ENCODE measurements at places on chromosomes 16 and 17. TPM values are rescaled to one million over a fixed set of nuclear protein-coding genes. Genes with fewer than 3 reads are reported as not detected.

GRCh38 chr16:51630076-51630475 is 479.0 kb upstream of the SALL1 start:
- DNase-seq = no peak

Gene SLC5A10
- total RNA-seq = not detected

DNA sequence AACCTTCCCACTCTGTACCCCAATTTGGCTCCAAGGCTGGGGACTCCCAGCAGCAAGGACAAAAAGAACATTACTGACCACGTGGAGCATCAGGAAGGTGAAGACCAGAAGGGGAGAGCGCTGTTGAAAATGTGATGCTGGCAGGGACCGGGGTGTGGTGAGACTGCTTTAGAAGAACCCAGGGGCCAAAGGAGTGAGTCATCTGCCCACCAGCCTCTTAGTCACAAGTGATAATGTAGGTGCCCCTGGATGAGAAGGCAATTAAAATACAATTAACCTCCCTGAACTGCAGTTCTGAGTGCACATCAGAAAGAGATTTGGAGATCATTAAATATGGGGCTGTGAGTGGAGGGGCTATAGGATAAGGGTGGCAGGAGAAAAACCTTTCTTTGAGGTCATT is 366.6 kb upstream of the CCL2 start:
- DNase-seq = no peak

DNA sequence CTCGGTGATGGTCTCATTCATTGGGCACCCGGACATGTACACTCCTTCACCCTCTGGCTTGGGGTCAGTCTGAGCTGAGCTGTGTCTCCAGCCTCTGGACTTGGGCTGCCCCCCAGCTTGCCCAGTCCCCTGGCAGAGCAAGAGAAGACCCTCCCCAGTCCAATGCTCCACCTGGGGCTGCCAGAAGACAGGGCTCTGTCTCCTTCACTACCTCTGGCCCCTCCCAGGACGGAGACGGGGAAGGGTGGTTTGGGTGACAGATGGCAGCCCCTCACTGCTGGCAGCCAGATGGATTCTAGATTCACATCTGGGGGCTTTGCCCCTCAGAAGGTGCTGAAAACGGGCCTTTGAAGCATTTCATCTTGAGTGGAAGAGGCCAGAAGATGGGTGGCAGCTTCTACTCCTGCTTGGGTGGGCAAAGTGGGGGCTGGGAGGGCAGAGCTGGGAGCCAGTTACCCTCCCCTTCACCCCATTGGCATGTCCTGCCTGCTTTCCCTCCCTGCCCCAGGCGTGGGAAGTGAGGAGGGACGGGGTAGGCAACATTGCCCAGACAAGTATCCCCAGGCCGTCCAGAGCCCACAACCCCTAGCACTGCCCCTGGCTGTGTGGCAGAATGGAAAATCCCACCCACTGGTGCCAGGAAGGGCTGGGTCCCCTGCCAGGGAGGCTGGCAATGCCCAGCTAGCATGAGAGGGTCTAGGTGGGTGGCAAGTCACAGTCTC is 13.9 kb downstream of the NGFR start:
- DNase-seq = no peak

GRCh38 chr16:50800074-50800473 is 58.2 kb downstream of the CYLD start:
- no peak for DNase-seq

Gene KRTAP2-3
- total RNA-seq = not detected

DNA sequence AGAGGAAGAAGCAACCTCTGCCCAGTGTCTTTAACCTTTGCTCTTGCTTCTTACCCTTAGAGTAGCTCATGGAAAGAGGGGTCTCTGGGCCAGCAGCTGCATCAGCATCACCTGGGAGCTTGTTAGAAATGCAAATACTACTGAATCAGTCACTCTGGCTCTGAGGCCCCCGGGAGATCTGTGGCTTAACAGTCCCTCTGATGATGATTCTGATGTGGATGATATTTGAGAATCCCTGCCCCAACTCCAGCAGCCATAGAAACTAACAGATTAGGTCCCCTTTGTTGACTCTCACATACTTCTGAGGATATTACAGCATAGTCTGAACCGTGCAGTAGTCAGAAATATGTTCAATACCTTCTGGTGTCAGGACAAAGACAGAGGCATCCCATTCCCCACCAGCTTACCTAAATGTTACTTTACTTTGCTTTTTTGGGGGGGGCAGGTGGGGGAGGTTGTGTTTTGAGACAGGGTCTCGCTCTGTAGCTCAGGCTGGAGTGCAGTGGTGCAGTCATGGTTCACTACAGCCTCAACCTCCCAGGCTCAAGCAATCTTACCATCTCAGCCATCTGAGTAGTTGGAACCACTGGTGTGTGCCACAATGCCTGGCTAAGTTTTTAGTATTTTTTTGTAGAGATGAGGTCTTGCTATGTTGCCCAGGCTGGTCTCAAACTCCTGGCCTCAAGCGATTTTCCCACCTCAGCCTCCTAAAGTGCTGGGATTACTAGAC is 220.1 kb downstream of the CCDC182 start:
- DNase-seq = no peak

DNA sequence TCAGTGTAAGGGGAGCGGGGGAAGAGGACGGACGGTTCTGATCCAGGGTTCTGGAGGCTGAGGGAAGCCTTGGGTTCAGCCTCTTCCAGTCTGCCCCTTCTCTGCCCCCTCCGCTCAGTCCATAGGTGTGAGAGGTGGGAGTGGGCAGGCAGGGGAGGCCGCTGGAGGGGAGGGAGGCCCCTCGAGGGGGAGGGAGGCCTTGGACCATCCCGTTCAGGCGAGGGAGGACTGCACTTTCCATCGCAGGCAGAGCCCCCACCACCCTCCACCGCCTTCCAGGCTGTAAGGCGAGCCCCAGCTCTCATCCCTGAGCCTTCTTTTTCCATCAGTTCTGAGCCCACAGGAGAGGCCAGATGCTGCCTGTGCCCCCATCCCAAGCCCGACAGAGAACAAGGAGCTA is 4.2 kb upstream of the AXIN1 start:
- no peak for DNase-seq

DNA sequence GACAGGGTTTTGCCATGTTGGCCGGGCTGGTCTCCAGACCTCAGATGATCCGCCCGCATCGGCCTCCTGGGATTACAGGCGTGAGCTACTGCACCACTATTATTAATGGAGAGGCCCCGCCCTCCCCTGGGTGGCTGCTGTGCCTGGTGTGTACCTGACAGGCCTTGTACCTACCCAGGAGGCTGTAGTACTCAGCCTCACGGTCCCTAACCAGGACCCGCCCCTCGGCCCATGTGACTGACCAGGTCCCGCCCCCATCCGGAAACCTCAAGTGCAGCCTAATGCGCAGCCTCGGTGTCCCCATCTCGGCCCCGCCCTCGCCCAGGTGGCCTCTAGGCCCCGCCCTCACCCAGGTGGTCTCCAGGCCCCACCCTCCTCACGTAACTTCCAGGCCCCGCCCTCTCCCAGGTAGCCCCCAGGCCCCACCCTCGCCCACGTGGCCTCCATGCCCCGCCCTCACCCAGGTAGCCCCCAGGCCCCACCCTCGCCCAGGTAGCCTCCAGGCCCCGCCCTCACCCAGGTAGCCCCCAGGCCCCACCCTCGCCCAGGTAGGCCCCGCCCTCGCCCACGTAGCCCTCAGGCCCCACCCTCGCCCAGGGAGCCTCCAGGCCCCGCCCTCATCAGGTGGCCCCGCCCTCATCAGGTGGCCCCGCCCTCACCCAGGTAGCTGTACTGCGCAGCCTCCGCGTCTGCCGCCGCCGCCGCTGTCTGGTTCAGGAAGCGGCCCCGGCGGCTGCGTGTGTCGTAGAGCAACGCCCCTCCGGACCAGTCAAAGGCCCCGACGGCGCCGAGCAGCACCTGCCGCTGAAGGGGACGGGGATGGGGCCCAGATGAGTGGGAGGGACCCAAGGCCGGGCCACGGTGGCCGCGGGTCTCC is 31.0 kb downstream of the HASPIN start:
- peak; percentile 92 for DNase-seq

- DNase-seq = no peak
These were observed 45.3 kb upstream of the MSI2 start for GRCh38 chr17:57210972-57211411.

DNA sequence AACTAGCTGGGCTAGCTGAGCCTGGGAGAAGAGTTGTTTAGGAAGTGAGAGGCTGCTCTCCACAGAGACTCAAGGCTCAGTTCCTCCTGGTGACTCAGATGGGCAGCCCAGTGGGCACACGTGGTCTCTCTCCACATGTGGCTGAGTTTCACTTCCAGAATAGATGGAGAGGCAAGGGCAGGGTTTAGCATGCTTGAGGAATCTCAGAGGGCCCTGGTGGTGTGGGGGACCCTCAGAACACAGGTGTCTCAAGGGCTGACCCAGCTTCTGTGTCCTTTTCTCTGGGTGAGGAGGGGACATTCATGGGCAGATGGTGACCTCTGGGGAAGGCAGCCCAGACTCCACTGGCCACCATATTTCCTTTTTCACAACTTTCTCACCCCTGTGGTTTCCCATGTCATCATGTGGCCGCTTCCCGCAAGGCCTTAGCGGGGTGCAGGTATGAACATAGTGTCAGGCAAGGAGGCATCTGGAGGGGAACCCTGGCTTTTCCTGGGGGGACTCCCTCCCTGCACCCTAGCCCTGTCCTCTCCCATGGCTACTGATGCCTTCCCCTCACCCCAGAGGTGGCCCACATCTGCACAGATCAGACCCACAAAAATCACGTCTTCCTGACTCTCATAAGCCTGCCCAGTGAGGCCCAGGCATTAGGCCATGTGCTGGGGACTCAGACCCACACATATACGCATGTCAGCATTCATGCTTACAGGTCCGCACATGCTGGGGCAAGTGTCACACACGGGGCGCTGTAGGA is 3.3 kb downstream of the GRN start:
- DNase-seq = no peak

Gene CDRT15
- total RNA-seq = not detected

DNA sequence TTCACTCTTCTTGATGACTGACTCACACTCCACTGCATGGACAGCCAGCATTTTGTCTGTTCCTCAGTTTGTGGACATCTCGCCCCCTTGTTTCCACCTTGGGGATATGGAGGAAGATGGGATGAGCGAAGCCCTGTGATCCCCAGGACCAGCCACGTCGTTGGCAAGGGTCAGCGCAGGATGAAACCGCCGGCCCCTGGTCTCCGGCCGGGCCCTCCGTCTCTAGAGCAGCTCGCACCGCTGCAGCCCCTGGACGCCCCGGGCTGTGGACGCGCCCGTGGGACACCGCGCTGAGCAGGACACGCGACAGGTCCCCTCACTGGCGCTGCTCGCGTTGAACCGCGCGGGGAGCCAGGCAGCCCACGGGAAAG is 604 bp upstream of the ZC3H18 start:
- DNase-seq = peak; percentile 50

- peak; percentile 91 for DNase-seq
These were observed 7.4 kb downstream of the KDM6B start for GRCh38 chr17:7841396-7841914.

DNA sequence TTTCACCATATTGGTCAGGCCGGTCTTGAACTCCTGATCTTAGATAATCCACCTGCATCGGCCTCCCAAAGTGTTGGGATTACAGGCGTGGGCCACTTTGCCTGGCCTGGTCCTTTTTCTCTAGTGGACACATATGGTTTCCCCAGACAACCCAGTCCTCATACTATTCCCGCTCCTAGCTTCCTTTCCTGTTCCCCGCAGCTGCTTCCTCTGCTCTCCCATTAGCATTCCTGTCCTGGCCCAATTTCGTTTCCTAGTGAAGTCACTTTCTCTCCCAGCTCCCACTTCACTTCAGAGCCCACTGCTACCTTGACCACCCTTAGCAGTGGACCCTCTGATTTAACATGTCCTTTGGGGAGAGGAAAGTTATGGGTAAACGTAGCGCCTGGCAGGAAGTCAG is 11.3 kb downstream of the KATNIP start:
- no peak for DNase-seq

Gene EVPL
- 84.2 TPM for total RNA-seq

DNA sequence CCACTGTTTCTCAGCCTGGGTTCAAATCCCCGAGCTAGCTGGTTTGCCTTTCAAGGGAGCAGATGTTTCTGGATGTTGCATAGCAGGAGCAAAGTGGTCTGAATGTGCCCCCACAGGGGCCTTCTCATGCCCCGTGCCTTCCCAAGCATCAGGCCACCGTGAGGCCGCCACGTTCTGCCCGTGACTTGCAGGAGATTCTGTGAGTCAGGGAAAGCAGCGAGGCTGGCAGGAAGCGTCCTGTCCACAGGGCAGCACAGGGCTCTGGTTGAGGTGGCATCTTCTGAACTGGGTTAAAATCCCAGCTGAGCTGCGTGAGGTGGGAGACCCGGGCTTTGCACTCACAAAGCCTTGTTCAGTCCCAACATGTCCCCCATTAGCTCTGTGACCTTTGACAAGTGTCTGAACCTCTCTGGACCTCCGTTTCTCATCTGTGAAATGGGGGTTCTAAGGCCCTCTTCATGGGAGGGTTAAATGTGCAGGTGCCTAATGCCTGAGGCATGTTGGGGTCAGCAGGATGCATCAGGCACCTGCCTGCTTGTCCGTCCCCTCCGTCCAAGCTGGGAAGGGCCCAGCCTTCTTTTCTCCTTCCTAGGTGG is 94.8 kb upstream of the PLCG2 start:
- DNase-seq = no peak

DNA sequence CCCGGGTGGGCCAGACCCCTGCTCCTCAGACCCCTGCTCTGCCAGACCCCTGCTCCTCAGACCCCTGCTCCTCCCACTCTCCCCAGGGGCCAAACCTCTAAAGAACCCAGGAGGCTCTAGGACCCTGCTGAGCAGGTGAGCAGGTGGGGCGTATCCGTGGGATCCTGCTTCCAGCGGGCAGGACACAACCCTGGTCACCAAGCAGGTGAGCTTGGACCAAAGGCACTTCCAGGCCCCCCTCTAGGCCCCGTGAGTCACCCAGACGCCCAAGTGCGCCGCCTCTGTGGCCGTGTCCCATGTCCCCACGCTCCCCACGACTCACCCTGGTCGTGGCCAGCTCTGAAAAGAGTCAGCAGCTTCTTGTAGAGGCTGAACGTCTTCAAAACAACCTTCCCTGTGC is 5.0 kb downstream of the CYBC1 start:
- no peak for DNase-seq

DNA sequence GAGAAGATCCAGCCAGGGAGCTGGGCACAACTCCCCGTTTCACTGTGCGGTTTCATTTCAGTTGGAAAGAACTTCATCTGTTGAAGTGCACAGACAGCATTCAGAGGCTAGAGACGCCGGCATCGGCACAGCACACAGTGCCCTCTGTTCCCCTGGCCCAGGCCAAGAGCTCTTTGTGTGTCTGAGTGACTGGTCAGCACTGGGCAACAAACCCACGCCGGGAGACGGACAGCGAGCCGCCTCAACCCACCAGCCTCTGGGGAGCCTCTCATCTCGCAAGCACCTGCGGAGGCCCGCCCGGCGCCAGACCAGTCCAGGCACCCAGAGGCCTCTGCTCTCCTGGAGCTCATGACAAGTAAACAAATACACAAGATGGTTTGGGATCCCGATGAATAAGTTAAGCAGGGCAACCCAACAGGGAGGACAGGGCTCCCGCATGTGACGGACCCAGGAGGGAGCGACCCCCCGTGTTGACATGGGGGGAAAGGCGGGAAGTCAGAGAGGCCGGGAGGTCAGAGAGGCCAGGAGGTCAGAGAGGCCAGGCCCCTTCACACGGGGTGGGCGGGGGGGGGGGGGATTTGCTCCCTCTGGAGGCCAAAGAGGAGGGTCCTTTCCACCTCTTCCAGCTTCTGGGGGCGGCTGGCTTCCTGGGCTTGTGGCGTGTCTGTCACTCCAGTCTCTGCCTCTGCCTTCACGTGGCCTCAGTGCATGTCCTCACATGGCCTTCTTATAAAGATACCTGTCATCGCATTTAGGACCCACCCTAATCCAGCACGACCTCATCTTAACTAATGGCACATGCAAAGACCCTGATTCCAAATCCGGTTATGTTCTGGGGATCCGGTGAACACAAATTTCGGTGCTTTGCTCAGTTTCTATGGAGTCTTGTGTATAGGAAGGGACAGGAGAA is 25.8 kb upstream of the KLHDC4 start:
- no peak for DNase-seq

Measured in ureter (tissue), 1 donor.